ENCODE measurements at places on chromosomes 1 and 21. TPM values are rescaled to one million over a fixed set of nuclear protein-coding genes. Genes with fewer than 3 reads are reported as not detected.

KRTAP19-1 gene
- not detected for polyA plus RNA-seq

OR6Y1 gene
- polyA plus RNA-seq: not detected

DPH2 gene
- 12.2 TPM for polyA plus RNA-seq

ANGPTL1 gene
- polyA plus RNA-seq: 0.52 TPM

ARHGAP29 gene
- polyA plus RNA-seq: 4.7 TPM

TMEM54 gene
- 7.1 TPM for polyA plus RNA-seq

REN gene
- polyA plus RNA-seq: not detected

F3 gene
- 30.2 TPM for polyA plus RNA-seq

OR2L8 gene
- polyA plus RNA-seq: not detected

LCE1E gene
- polyA plus RNA-seq: not detected

CD52 gene
- 2.4 TPM for polyA plus RNA-seq

THEM5 gene
- 0.42 TPM for polyA plus RNA-seq

CELA2B gene
- not detected for polyA plus RNA-seq

LAPTM5 gene
- not detected for polyA plus RNA-seq

SLC1A7 gene
- polyA plus RNA-seq: not detected

C1orf21 gene
- 3.7 TPM for polyA plus RNA-seq

ALDH9A1 gene
- polyA plus RNA-seq: 43.5 TPM

IFI44L gene
- 2.9 TPM for polyA plus RNA-seq

HLCS gene
- 8.3 TPM for polyA plus RNA-seq

FAM72B gene
- 0.75 TPM for polyA plus RNA-seq

SELP gene
- not detected for polyA plus RNA-seq

TIE1 gene
- polyA plus RNA-seq: not detected

GPR37L1 gene
- 25.0 TPM for polyA plus RNA-seq

C1orf52 gene
- 68.1 TPM for polyA plus RNA-seq

CYP4A22 gene
- not detected for polyA plus RNA-seq

RNF186 gene
- not detected for polyA plus RNA-seq

IQGAP3 gene
- polyA plus RNA-seq: 0.09 TPM

RHOC gene
- polyA plus RNA-seq: 8.2 TPM

PLCH2 gene
- polyA plus RNA-seq: 0.22 TPM

KAZN gene
- polyA plus RNA-seq: 23.4 TPM

IVL gene
- not detected for polyA plus RNA-seq

UQCRHL gene
- 11.2 TPM for polyA plus RNA-seq

SYT14 gene
- polyA plus RNA-seq: 10.3 TPM

SIK1 gene
- polyA plus RNA-seq: 0.32 TPM

DHRS3 gene
- polyA plus RNA-seq: 0.38 TPM

HIVEP3 gene
- 4.7 TPM for polyA plus RNA-seq

NLRP3 gene
- polyA plus RNA-seq: 12.5 TPM

SPRR4 gene
- not detected for polyA plus RNA-seq

C8A gene
- polyA plus RNA-seq: not detected

GJA8 gene
- polyA plus RNA-seq: not detected

CAPN8 gene
- 2.0 TPM for polyA plus RNA-seq

PLD5 gene
- 10.0 TPM for polyA plus RNA-seq

TMIGD3 gene
- polyA plus RNA-seq: not detected

CD84 gene
- not detected for polyA plus RNA-seq

All from Purkinje cell (primary cell).